ENCODE measurements at places on chromosomes 12 and 14.

GRCh38 chr12:121578230-121579189, 2.3 kb downstream of the KDM2B start:
- peak; percentile 72 for DNase-seq

DNA sequence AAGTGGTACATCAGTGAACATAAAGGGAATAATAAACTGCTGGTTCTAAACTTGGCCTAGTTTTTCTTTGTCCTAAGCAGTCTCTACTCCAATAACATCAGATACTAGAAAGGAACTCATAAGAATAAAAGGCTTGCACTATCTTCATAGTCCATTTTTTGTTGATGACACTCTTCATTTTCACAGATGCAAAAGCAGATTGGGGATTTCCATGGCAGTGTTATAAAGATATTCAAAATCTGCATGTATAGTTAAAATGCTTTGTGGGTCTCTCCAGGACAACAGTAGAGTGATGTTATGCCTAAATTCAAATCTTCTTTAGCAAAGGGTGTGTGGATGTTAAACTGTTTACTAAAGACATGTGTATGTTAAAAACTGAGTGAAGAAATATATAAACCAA, 745.8 kb downstream of the TRHDE start:
- DNase-seq: no peak

- peak; percentile 91 for DNase-seq
These were observed 108.8 kb upstream of the ATF7IP start for GRCh38 chr12:14256555-14257169.

GRCh38 chr14:29168149-29168548, 401.6 kb downstream of the FOXG1 start:
- no peak for DNase-seq

- DNase-seq: no peak
These were observed 217.9 kb upstream of the PWP1 start for GRCh38 chr12:107467716-107468115.

GRCh38 chr14:101449114-101449513, 112.2 kb upstream of the DIO3 start:
- DNase-seq: no peak

GRCh38 chr12:114692186-114693058, 8.4 kb upstream of the TBX3 start:
- no peak for DNase-seq

GRCh38 chr12:79331870-79332269, 358.9 kb downstream of the PAWR start:
- DNase-seq: no peak

DNA sequence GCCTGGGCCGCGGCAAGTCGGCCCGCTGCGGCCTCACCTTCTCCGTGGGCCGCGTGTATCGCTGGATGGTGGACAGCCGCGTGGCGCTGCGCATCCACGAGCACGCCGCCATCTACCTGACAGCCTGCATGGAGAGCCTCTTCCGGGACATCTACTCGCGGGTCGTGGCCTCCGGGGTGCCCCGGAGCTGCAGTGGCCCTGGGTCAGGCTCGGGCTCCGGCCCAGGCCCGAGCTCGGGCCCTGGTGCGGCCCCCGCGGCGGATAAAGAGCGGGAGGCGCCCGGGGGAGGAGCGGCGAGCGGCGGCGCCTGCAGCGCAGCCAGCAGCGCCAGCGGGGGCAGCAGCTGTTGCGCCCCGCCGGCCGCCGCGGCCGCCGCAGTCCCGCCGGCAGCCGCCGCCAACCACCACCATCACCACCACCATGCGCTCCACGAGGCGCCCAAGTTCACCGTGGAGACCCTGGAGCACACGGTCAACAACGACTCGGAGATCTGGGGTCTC, 226.2 kb upstream of the CRY1 start:
- DNase-seq: no peak

- no peak for DNase-seq
These were observed 28.5 kb upstream of the RTRAF start for GRCh38 chr14:51960866-51961265.

DNA sequence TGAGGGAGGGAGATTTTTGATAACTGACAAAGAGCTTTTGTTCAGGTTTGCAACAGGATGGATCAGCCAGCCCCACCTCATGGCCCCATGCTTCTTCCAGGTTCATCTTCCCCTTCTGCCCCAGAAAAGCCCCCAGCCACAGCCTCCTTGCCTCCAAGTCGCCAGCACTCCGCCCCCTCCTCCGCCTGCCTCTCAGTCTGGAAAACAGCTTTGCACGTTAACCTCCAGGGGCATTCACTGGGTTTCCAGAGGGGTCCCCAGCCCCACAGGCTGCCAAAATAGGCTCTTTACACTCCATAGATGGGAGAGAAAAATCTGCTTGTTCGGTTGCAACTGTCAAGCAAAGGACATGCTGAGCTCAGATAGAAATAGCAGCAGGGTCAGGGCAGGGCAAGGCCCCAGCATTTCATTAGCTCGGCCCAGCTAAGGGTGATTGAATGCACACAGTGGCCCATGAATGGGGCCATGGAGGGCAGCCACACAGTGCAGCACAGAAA, 253.6 kb downstream of the ZFP36L1 start:
- no peak for DNase-seq

DNA sequence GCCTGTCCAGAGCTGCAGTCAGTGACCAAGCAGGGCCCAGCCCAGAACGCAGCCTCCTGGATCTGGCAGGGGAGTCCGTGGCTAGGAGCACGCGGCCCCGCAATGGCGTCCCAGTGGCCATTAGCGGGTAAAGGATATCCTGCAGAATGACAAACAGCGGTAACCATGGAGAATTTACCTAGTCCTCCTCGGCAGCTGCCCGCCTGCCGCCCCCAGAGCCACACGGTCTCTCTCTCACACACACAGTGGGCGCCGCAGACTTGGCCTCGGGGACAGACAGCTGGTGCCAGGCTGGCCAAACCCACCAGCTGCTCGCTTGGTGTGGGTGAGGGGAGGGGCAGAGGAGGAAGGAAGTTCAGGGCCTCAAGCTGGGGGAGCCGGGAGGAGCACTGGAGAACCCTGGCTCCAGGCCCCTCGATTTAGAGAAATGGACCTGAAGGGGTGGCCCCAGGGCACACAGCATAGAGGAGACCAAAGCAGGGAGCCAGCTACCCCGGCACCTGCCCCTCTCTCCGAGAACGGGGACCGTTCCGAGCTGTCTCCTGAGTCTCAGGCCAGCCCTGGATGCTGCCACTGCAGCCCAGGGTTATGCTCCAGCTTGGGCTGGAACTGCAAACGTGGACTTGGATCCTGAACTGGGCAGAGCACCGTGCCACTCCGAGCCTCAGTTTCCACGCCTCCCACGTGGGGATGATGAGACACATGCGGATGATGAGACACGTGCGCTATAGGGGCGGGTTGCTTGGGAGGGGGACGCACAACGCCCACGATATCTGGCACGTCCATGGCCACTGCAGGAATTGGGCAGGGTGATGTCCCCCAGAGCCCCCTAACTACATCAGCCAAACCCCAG, 3.4 kb downstream of the CDK2AP1 start:
- DNase-seq: no peak

DNA sequence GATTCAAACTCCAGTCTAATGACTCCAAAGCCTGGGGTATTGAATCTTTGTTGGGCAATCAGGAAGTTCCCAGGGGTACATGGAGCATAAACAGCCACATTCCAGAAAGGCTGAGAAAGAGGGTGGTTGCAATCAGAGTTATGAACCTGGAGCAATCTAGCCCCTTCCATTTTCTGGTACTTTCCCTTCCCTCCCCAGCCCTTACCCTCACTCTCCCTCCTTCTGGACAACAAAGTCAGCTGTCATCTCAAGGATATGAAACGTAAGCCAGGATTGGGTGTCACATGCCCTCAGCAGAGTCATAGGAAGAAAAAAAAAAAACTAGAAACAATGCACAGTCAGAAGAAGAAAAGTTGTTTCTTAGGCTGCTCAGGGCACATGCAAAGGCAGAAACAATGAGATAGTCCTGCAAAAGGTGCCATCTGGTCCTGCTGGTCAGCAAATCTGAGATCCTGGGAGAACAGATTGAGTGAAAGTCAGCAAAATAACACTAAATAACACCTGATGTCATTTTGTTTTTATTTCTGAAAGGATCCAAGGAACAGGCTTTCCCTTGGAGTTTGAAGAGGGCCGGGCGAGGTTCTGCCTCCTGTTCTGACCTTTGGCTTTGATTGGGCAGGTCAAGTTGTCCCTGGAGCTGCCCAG, 27.1 kb downstream of the TMEM229B start:
- no peak for DNase-seq

DNA sequence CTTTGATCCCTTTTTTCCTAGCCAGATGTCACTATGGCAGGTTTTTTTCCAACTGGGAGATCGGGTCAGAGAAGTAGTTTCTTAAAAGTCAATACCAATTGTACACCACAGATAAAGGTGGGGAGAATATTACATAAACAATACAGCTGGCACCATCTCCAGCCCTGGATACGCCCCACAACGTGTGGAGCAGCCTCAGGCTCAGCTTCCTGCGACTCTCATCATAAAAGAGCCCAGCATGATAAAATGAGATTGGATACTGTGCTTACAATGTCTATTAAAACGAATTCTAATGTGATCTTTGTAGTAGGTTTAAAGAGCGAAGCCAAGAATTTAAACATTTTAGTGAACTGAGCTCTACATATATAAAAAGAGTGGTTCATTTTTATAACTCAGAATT, 21.5 kb downstream of the EFCAB11 start:
- DNase-seq: no peak

DNA sequence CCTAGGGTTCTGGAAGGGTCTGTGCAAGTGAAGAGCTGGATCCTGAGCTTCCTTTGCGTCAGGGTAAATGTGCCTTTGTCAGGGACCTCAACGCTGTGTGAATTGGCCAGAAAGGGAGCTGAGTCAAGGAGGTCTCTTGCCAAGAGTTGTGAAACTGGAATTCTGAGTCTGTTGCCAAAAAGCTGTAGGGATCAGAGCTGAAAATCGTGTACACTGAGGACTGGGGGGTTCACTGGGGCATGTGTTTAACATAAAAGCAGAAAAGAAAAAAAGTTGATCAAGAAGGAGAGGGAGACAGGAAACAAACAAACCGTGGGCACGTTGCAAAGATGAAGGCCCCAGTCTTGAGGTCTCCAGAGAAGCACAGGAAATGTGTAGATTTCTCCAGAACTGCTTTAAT, 1081.5 kb downstream of the VRK1 start:
- DNase-seq: peak; percentile 33

DNA sequence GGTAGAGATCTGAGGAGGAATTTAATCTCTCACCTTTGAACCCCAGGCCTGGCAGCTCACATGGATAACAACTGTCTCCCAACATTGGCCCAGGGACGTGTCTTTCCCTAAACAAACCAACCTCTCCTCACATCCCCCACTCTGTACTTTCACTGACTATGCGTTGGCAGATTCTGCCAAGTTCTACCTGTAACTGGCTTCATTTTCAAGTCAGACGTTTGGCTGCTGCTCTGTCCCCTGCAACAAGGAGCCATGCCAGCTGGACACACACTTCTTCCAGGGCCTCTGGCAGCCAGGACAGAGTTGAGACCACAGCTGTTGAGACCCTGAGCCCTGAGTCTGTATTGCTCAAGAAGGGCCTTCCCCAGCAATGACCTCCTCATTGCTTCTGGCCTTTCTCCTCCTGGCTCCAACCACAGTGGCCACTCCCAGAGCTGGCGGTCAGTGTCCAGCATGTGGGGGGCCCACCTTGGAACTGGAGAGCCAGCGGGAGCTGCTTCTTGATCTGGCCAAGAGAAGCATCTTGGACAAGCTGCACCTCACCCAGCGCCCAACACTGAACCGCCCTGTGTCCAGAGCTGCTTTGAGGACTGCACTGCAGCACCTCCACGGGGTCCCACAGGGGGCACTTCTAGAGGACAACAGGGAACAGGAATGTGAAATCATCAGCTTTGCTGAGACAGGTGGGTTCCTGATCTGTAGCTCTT, at the start of gene INHBC:
Gene INHBC, plus strand, starts transcription at position 268 of the 707 bp plus-strand sequence. Its CDS starts 103 bp downstream, at position 371.
- DNase-seq: no peak

GRCh38 chr12:132998741-132999140, 12.6 kb downstream of the ZNF26 start:
- no peak for DNase-seq

DNA sequence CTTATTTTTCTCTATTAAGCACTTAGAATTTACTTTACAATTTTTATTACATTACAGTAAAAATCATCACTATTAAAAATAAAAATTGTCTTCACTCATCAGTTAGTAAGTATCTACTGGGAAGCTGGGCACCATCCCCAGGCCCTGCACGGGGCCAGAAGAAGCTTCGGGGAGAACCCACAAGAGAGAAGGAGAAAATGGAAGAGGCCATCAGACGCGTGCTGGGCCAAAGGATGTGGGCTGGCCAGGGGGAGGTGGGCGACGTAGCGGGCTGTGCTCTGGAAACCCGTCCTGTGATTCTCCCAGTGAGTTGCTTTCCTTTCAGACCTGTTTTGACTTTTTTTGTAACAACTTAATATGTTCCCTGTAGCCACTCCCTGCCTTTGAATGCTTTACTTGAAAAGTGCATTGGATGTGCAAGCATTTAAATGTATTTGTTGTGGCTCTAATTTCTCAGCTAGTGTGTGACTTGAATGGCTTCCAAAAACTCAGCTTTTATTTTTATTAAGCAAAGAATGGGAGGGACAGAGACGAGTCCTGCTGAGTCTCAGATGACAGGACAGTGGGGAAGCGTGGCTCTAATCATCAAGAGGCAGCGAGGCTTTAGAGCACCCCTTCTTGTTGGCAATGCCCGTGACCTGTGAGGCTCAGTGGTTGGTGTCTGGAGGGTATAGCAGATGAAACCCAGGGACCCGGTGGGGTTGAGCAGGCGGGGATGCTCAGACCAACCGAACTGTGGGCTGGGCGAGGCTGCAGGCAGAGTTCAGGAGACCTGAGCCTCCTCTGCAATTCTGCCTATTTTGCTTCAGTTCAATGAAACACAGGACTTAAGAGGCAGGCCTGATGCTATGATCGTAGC, 38.8 kb downstream of the SYNE3 start:
- no peak for DNase-seq

DNA sequence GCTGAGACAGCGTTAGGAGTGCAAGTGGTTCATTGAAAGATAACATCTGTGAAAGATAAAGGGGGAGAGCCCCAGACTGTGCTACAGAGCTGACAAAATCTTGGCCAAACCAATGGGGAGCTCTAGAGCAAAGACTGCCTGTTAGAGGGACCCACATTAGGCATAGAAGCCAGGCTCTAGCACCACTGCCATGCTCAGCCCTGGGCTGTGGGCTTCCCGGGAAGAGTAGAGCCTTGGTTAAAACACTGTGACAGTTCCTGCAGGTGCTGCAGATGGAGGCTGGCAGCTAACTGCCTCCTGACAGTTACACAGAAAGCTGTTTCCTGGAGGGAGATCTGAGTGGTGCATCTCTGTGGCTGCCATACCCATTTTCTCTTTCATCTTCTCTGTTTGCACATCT, 23.0 kb downstream of the TSHR start:
- DNase-seq: no peak

- no peak for DNase-seq
These were observed 17.4 kb downstream of the P2RX4 start for GRCh38 chr12:121227294-121227693.

- DNase-seq: peak; percentile 33
These were observed 264.3 kb upstream of the FOXN3 start for GRCh38 chr14:89681086-89682018.

Measured in CD8-positive, alpha-beta T cell (primary cell).